ENCODE measurements at places on chromosomes 7 and 10.

DNA sequence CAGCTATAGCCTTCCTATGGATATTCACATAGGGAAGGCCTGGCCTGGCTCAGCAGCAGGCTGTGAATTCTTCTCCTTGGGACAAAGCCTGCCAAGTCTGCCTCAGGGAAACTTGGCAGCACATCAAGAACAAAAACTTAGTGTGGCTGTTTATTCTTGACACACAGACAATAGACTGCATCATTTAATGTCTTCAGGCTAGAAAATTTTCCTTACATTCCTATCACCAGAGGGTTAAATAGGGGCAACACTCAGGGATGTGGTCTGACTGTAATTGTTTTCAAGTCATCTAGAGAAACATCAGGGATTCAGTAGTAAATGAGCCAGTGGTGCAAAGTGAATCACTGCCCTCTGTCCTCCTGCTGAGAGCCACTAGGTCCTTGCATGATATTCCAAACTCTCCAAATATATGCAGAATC is 137.3 kb downstream of the SEMA3C start:
- no peak for DNase-seq

- no peak for DNase-seq
These were observed 56.6 kb upstream of the TOMM7 start for GRCh38 chr7:22879280-22879679.

DNA sequence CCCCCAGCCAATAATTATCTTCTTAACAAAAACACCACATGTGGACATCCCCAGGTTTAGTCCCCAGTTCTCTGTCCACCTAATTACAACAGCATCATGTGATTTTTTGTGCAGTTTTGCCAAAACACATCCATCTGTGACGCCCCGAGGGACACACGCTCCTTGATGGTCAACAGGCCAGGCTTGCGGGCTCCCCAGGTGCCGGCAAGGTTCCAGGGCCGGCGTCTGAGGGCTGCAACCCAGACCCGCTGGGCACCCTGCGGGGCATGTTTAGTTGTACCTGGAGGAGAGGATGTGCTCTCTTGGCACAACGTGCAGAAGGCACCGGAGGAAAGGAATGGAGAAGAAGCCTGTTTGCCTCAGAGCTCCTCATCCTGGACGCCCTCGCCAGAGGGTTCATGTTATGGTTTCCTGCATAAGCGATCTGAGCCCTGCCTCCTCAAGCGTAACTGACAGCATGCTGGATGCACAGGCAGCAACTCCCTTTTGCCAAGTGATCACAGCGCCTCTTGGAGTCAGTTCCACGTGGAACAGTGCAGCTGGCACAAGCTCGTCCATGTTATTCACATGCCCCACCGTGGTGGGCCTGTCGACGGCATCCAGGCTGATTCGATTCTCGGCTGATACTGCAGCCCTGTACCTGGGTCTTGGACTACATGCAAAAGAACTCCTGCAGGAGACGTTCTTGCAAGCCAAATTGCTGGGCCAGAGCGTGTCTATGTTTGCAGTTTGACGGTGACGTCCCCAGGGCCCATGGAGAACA is 41.6 kb downstream of the JAKMIP3 start:
- no peak for DNase-seq

- DNase-seq = no peak
These were observed 74.5 kb downstream of the SEC23IP start for GRCh38 chr10:119967066-119967465.

- DNase-seq = no peak
These were observed 767.7 kb downstream of the KCNMA1 start for GRCh38 chr10:76869931-76870330.
